ENCODE measurements at places on chromosomes 16 and 17.

DNA sequence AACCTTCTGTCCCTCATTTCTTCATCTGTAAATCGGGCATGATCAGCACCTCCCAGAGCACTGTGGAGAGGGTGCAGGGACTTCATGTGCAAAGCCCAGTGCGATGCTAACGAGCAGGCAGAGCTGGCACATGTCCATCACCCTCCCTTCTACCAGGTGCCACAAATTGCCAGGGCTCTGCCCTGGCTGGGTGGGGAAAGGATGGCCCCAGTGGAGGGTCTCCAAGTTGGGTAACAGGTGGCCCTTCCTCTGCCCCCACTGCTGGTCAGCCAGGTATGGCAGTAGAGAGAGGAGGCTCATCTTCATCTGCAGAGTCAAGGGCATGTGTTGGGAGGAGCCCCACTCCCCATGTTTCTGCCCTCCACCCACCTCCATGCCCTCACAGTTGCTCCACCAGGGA is 61.5 kb upstream of the CDH5 start:
- no peak for DNase-seq

DNA sequence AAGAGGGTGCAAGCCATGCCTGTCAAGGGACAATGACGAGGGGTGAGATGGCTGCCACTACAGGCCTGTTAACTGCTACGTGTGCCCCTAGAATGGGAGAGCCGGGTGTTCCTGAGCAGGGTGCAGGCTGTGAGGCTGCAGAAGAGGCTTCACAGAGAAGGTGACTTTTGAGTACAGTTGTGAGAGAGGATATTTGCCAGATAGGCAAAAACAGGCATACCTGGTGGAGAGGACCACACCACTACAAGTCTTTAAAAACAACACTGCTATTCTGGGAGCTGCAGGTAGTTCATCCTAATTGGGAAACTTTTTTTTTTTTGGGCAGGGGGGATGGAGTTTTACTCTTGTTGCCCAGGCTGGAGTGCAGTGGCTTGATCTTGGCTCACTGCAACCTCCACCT is 50.7 kb upstream of the ICAM2 start:
- DNase-seq: no peak

DNA sequence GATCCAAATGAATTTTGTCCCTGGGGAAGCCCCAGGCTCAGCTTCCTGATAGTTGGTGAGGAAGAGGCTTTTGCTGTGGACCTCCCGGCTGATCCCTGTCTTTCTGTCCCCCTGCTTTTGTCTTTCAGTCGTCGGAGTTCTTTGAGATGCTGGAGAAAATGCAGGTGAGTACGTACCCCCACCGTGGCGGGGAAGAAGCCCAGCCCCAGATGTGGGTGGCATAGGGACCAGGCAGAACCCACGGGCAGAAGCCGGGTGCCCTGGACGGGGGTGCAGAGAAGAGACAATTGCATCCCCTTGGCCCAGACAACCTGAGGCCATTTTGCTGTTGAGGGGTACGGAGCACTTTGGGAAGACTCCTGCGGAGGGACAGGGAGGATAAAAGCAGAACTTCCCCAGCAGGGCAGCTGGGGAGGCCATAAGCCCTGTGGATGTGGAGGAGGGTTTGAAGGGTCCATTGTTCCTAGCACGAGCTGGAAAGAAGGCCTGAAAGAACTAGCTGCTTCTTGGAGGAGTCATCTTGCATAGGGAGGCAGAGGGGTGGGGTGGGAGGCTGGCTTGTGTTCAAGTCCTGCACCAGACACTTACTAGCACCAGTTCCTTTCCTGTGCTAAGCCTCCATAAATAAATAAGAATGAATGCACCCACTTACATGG is 105.6 kb downstream of the OR1D5 start:
- DNase-seq: no peak

DNA sequence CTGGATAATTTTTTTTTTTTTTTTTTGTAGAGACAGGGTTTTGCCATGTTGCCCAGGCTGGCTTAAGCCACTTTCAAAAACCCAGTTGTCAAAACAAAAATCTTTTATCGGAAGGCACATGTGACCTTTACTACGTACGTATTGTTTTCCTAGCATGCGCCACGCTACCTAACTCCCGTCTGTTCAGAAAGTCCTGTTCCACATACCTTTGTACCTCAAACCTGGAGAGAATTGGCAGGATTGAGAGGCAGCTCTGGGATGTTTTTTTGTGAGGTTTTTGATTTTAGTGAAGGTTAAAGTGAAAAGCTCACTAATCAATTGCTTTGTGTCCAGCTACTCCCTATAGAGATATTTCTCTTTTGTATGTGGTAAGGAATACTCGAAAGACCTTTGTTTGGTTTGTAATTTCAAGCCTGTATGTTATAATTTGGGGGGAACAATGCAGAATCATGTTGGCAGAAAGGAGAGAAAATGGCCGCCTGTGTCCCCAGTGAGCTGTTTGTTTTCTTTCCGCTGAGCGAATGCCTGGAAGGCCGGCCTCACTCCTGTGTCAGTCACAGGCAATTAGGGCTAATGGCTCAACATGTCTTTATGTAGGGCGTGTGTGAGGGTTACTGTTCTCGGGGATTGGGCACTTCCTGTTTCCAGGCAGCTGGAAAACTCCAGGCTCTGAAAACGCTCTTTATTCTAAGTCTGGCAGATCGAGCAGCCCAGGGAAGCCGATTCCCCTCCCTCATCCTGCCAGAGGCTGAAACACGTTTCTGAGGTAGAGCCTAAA is 60.8 kb upstream of the CLEC18A start:
- no peak for DNase-seq

GRCh38 chr16:82242201-82242600 is 72.2 kb upstream of the MPHOSPH6 start:
- no peak for DNase-seq

DNA sequence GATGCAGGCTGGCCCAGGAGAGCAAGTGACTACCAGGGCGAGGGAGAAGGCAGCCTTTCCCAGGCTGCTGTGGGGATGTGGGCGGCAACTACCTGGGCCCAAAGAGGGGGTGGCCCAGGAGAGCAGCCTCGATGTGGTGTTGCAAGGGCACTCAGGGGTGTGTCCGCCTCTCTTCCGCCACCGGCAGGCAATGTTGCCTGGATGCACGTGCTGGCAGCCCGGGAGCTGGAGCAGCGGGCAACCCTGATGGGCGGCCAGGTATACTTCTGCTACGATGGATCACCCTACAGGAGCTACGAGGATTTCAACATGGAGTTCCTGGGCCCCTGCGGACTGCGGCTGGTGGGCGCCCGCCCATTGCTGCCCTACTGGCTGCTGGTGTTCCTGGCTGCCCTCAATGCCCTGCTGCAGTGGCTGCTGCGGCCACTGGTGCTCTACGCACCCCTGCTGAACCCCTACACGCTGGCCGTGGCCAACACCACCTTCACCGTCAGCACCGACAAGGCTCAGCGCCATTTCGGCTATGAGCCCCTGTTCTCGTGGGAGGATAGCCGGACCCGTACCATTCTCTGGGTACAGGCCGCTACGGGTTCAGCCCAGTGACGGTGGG is 2.7 kb downstream of the HSD3B7 start:
- no peak for DNase-seq

DNA sequence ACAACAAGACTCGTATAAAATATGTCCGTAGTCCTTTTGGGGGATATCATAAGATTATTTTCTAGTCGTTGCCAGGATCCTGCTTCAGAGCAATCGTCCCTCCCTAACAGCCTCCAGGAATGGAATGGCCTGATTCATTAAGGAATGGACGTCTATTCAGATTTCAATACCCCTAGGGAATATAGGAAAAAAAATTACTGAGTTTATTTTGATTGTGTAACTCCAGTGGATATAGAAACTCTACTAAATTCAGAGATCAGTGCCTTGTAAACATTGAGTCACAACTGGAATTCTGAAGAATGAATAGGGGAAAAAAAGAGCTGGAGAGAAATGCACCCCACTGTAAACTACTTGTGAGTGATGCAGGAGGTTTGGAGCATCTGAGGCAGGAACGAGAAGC is 1171.5 kb upstream of the GOT2 start:
- DNase-seq: no peak

DNA sequence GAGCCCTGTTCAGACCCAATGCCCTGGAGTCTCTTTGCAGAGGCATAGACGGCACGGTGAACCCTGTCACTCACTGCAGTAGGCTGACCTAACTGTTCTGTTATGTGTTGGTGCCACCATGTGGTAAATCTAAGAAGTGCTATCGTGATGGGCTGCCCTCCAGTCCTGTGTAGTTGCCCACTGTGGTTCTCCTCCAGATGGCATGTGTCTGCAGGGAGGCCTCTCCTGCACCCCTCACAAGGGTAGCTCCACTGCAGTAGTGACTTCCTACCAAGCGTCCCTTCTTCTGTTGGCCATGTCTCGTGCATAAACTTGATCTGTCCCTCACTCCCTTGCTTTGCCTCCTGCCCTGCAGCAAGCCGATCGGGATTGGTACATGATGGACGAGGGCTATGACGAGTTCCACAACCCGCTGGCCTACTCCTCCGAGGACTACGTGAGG is 5.8 kb downstream of the DHX38 start:
- DNase-seq: no peak

GRCh38 chr17:46818316-46818928 is at the start of gene WNT3:
Gene WNT3 (minus strand): TSS chr17:46818692. CDS start chr17:46818597, 95 bp downstream.
- DNase-seq: peak; percentile 23

DNA sequence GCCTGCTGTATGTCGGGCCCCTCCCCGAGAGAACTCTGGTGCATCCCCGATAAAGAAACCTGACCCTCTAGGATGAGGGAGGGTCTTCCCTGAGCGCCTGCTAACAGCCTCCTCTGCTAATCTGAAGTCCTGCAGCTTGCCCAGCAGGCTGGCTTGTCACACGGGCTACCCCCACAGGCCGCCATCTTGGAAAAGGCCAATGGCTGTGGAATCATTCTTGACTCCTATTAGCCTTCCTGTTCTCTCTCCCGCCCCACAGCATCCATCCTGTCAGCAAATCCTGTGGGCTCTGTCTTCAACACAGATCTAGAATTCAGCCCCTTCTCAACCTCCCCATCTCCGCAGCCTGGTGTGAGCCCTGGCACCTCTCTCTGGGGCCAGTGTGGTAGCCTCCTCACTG is 12.0 kb downstream of the IL4R start:
- no peak for DNase-seq

DNA sequence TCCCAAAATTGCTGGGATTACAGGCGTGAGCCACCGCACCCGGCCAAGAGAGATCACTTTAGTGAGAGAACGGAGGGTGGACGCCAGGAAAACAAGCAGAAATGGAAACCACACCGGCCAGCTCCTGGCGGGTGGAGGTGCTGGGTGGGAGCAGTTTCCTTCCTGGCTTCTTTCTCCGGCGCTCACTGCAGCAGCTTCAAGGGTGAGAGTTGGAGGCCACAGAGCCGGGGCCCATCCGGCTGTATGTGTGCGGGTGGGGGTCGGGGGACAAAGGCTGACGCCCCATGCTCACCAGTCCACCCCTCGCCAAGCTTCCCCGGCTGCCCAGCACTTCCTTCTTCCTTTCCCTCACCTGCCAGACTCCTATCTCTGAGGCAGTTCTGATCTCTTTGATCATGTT is 13.5 kb upstream of the BHLHA9 start:
- no peak for DNase-seq

GRCh38 chr17:83199500-83200201 is 120.2 kb downstream of the METRNL start:
- peak; percentile 91 for DNase-seq

DNA sequence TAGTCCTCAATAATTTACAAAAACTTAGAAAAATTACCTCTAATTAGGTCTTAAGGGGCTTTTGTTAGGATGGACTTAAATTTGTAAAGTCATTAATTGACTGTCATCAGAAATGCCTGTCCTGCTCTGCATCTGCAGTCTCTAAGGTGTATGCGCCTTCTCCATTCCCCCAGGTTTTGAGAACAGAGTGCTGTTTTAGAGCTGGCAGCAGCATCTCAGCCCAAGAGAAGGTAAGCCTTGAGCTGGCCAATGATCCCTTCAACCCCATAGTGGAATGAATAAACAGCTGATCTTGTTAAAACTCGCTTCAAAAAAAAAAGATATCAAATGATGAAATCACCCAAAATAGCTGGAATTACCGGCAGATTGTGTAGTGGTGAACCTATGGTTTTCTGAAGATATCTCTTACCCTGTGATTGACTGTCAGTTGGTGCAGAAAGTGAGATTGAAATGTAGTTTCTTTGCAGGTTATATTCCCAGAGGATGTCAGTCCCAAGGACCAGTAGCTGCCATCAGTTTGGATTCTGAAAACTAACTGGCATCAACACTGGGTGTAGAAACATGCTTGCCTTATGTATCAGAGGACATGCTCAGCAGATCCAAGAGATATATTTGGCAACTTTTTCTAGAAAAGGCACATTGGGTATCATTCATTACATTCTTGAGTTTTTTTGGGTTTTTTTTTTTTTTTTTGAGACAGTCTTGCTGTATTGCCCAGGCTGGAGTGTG is 25.7 kb downstream of the TRPV2 start:
- no peak for DNase-seq

- no peak for DNase-seq
Observed at GRCh38 chr17:76007131-76007849, 6.6 kb downstream of the CDK3 start.

DNA sequence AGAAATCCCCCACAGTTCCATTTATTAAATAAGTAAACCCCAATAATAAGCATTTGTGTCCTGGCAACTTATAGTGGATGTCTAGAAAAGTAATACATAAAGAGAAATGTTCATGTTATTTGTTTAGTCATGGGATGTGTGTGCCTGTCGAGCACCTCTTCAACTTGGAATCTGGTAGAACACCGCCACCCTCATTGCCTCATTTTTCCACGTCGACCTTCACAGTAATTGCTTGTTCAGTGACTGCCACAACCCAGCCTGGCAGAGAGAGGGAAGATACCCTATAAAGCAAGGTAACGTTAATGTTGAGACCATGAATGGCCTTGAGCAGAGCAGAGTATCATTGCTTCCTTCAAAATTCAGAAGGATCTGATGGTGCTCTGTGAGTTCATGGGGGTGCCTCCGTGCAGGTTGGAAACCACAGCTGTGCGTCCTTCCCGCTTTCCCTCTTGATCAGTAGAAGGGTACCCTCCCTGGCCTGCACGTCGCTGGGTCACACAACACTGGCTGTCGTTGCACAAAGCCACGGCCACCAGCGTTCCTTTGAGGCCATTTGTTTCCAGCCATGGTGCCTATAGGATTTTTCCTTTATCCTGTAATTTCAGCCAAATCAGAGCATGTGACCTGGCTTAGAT is 3.7 kb upstream of the DNASE1 start:
- DNase-seq: no peak

DNA sequence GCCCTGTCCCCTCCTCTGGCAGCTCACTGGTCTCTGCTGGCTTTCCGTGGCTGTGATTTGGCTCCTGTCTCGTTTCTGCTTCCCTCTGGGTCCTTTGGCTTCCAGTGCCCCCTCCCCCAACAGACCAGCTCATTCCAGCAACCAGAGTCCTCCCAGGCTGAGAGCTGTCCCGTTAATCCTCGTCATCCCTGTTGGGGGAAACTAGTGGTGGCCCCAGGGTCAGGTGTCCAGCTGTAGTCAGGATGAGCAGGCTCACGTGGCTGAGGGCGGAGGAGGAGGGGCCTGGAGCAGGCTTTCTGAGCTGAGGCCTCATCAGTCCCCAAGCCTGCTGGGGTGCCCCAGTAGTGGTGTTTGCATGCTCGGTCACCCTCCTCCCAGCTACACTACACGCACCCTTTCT is 10.7 kb upstream of the CBX4 start:
- no peak for DNase-seq

DNA sequence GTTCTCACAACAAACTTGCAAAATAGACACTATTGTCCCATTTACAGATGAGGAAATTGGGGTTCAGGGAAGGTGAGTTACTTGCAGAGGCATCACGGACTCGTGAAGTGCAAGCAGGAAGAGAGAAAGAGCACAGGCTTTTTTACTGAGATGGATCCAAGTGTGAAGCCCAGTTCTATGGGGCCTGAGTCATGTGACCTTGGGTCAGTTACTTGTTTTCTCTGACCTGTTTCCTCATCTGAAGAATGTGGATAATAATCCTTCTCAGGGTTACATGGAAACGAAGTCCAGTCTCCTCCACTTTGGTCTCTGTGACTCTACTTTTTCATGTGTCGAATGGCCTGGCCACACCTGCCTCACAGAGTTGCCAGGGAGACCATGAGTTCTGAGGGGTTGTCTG is 134.4 kb downstream of the SPACA3 start:
- no peak for DNase-seq

Data from stimulated activated CD8-positive, alpha-beta memory T cell treated with anti-CD3 and anti-CD28 coated beads, Interleukin-7, amount 100 ng/mL, for 48 hours (primary cell).